ENCODE measurements at places on chromosomes 6 and 20.

- DNase-seq = no peak
These were observed 26.3 kb downstream of the RALGAPB start for GRCh38 chr20:38498909-38499308.

DNA sequence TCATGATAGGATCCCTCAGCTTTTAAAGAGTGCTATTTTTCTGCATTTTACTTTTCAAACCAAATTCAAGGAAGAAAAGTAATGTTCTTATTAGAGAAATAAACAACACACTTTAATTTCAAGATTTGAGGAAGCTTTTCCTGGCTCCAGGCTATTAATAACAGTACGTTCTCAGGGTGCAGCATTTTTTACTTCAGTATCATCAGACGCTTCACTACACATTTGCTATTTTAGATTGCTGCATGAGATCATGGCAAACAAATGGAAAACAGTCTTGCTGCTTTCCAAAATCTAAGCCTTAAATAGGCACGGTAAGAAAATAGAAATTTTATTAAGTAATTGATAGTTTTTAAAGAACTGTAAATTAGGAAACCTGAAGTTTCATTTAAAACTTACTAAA lies 253.6 kb upstream of the EXOC2 start:
- DNase-seq = no peak

DNA sequence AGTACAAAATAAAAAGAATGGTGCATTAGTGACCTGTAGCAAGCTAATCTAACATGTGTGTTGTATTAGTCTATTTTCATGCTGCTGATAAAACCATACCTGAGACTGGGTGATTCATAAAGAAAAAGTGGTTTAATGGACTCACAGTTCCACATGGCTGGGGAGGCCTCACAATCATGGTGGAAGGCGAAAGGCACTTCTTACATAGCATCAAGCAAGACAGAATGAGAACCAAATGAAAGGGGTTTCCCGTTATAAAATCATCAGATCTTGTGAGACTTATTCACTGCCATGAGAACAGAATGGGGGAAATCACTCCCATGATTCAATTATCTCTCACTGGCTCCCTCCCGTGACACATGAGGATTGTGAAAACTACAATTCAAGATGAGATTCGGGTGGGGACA lies 45.4 kb upstream of the AIG1 start:
- no peak for DNase-seq

DNA sequence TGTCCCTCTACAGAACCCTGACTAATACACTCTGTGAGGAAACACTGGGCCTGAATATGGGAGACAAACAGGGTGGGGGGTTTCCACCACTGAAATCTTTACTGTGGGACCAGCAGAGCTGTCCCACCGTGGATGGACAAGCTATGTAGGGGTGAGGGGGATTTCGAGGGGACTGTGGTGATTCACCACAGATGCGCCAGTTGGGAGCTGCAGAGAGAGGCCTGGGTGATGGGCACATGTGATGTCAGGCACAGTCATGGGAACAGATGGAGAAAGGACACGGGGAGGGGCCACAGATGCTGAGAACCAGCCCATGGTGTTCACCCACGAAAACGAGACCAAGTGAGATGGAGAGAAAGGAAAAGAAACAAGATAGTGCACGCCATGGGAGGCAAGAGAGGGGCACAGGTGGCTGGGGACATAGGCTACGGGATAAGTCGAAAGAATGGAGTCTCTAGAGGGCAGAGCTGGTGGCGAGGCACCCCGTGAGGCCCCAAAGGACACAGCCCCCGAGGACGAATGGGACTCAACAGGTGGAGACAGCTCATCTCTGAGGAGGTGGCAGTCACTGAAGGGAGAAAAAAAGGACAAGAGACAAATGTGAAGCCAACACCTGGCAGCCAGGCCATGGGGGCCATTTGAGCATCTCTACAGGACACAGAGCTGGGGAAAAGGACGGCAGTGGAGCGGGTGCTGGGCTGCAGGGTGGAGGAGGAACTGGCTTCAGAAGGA lies 10.5 kb upstream of the RAMACL start:
- DNase-seq = no peak

GRCh38 chr6:80029470-80029869 lies 25.0 kb downstream of the TTK start:
- DNase-seq = no peak

DNA sequence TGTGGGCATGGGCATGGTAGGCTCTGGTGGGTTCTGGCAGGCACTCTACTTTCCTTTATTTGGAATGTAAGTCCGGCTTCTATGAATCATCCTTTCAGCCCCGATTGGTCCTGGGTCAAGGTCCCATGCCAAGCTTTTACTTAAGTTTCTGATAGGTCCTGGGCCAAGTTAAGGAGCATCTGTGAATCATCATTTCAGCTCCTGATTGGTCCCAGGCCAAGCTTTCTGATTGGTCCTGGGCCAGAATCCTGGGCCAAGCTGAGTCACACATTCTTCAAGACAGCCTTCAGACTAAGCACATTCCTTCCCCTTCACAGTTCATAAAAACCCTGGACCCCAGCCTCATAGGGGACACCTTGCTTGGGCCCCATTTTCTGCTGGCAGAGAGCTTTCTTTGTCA lies 231.0 kb upstream of the EYS start:
- no peak for DNase-seq

GRCh38 chr6:16947375-16948015 lies 154.4 kb upstream of the STMND1 start:
- no peak for DNase-seq

- no peak for DNase-seq
These were observed 24.0 kb downstream of the PCK1 start for GRCh38 chr20:57584768-57585461.

- no peak for DNase-seq
These were observed 1334.0 kb upstream of the CITED2 start for GRCh38 chr6:140708441-140708840.

- DNase-seq = peak; percentile 77
These were observed at the start of gene MAD2L1BP for GRCh38 chr6:43635387-43636307. Gene MAD2L1BP, plus strand, starts transcription at chr6:43635840. Its CDS starts 36 bp downstream, at chr6:43635876.

GRCh38 chr6:170441316-170441715 lies 111.8 kb downstream of the PSMB1 start:
- no peak for DNase-seq

DNA sequence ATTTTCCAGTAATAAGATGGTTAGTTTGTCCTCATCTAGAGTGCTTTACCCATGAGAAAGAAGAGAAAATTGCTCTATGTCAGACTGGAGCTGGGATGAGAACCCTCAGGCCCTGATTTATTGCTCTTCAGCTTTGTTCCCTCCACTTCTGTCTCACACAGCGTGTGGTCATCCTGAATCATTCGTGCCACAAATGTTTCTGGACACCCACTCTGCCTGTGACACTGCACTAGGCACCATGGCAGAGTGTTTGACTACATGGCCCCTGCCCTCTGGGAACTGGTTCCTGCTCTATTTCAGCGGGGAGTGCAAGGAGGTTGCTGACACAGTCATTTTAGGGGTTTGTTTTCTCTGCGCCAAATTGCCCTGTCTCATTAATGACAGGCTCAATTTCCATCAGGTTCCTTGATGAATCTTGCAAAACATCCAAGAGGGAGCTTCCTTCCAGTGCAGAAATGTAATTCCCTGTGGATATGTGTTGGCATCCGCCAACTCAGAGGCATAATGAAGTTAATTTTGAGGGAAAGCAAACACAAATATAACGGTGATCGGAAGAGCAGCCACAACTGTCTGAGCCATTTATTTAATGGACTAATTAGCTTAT lies 207.5 kb downstream of the CLIC5 start:
- DNase-seq = no peak

- no peak for DNase-seq
These were observed 75.5 kb downstream of the GPR6 start for GRCh38 chr6:110053395-110054240.

DNA sequence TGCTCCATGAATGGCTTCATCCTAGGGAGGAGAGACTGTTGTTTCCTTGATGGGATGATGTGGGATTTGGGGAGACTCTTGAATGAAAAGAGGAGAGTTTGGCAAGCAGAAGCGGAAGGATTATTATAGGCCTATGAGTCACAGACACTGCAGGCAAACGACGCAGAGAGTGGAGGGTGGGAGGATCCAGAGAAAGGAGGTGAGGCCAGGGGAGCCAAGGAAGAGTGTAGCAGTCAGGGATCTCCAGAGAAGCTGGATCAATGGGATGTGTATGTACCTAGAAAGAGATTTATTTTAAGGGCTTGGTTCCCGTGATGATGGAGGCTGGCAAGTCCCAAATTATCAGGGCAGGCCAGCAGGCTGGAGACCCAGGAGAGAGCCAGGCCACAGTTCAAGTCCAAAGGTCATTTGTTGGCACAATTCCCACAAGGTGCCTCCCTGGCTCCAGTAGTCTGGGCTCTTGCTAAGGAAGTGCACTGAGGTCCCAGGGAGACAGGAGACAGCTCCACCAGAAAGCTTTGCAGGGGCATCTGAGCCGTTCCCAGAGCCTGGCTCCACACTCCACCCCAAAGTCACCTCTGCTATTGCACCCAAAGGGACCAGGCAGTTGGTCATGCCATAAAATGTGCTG lies 76.0 kb downstream of the ADTRP start:
- no peak for DNase-seq

DNA sequence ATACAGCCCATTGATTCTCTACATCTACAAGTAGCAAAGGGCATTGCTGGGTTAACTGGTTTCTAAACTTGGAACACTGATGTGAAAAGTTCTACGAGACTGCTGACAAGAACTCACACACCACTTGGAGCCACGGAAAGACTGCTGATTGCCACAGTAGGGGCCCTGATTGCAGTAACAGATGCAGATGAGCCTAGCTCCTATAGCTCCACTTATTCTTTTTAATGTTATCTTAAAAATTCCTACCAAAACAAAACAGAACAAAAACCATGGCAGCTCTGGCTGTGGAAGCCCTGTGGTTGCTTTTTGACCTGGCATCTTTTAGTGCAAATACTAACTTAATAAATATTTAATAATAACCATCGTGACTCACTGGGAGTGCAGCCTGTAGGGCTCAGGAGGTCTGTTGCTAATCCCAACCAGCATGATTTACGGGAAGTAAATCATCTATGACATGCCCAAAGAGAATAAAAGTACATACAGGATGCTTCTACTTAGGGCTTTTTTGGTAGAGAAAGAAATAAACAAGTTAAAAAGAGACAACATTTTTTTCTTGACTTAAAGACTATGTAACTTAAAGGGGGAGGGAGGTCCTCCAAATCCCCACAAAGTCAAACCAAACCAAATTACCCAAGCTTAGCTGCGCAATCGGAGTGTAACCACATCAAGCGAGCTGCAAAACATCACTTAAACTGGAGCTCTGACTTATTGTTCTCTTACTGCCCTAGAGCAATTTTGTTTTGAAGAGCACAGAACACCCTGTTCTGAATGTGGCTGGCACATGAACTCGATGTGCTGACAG lies 87.2 kb downstream of the FKBP5 start:
- DNase-seq = peak; percentile 21

GRCh38 chr20:15658295-15658694 lies 915.0 kb downstream of the KIF16B start:
- DNase-seq = no peak

DNA sequence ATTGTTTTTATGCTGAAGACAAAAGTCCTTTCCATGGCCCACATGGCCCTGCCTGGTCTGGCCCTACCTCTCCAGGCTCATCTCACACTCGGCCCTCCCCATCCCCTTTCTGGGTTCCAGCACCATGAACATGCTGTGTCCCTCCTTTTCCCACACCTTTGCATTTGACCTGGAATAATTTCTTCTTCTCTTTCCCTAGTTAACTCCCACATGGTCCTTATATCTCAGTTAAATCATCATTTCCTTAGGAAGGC lies 38.9 kb downstream of the PIGU start:
- no peak for DNase-seq

DNA sequence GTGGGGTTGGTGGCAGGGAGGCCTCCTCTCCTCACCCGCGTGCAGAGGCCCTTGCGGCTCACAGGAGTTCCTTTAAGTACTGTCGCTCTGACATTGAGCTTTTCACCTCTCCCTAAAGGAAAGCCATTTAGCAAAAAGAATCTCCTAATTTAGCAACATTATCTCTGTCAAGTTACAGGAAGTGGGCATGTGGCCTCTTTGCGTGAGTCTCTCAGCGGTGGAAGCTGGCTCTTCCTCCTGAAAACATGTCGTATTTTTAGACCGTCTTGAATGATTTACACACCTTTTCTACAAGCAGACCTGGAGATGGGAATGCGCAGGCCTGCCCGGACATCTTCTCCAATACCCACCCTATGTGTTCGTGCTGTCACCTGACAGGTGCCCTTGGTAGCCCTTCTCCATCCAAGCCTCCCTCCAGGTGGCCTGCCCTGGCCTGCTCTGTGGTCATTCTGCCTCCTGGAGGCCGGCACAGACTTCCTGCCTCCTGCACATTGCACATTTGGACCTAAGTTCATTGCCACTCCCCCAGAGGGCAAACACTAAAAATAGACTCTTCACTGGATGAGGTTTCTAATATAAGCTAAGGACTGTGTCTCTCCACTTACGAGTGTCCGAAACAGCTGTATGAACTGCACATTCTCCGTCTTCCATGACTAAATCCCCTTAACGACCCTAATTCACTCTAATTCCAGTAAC lies 18.5 kb upstream of the PHACTR3 start:
- DNase-seq = no peak

DNA sequence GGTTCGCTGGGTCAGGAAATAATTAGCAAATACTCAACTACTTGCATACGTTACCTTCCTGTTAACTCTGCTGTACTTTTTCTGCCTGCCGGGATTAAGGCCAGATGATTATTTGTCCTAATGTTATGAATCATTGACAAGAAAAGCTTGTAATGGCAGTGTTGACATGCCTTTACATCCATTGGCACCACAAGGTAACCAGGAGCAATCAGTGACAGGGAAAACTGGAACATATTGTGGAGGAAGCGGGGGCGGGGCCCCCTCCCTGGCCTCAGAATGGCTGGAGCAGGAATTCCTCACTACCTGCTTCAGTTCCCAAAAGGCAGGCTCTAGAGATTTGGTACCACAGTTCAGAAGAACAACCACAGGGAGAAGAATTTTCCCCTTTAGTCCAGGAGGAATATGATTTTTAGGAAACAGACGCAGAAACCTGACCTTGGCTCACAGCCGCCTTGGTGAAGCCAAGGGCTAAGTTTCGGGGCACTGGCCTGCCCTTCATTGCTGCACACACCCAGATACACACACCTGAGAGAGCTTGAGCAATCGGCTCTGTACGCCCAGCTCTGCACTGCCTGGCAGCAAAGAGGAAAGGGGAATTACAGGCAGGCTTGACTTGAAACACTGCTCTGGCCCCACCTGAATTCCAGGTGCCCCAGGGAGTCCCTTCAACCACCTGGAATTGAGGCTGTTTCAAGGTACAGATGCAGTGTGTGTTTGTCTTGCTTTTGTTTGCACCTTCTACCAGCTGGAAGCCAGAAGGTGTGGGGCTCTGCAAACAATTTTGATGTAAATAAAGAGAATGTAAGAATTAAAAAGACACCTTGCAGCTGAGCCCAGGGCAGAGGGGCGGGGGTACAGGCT lies 89.8 kb downstream of the MYB start:
- DNase-seq = no peak
